ENCODE measurements at places on chromosomes 4 and X. TPM values are rescaled to one million over a fixed set of nuclear protein-coding genes. Genes with fewer than 3 reads are reported as not detected.

The LARP7 gene
- 34.9 TPM for total RNA-seq

The LNX1 gene
- 32.1 TPM for total RNA-seq

GRCh38 chr4:42965326-42965725 is 72.8 kb downstream of the GRXCR1 start:
- no peak for DNase-seq

- no peak for DNase-seq
Measured at GRCh38 chr4:123163501-123163900, 233.1 kb upstream of the SPRY1 start.

The MBTPS2 gene
- 11.9 TPM for total RNA-seq

The VEGFC gene
- 14.4 TPM for total RNA-seq

DNA sequence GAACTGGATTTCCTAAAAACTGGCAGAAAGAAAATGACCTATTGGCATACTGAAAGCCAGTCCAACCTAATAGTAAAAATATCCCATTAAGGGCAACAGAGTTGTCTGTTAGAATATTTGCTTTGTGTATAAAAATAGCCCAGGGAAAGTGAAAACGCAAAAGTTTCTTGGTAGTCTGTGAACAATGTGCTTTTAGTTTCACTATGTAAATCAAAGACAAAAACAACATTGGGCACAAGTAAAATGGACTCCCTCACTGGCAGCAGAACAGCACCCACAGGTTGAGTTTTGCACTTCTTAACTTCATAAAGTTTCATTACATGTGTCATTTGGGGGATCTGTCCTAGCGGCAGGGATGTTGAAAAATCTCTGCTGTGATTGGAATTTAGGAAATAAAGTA is 4.3 kb upstream of the FGG start:
- DNase-seq, result no peak

The PGAM4 gene
- not detected for total RNA-seq

The CABS1 gene
- not detected for total RNA-seq

DNA sequence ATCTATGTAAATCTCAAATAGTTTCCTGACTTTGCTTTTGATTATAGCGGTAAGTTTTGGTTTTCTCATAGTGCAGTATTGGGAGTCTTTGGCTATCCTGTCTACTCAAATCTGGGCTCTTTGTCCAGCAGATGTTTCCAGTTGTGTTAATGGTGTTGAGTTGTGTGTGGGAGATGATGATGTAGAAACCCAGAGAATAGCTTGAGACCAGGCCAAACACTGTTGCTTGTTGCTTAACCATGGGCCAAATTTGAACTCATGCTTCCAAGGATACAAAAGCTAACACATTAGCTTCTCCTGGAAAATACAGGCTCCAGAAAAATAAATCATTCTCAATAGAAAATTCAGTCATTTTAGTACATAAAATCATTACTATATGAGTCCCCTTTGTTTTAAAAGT is 82.6 kb upstream of the GYPA start:
- no peak for DNase-seq

- DNase-seq, result no peak
Measured at GRCh38 chrX:7420717-7421116, 272.8 kb upstream of the PUDP start.

DNA sequence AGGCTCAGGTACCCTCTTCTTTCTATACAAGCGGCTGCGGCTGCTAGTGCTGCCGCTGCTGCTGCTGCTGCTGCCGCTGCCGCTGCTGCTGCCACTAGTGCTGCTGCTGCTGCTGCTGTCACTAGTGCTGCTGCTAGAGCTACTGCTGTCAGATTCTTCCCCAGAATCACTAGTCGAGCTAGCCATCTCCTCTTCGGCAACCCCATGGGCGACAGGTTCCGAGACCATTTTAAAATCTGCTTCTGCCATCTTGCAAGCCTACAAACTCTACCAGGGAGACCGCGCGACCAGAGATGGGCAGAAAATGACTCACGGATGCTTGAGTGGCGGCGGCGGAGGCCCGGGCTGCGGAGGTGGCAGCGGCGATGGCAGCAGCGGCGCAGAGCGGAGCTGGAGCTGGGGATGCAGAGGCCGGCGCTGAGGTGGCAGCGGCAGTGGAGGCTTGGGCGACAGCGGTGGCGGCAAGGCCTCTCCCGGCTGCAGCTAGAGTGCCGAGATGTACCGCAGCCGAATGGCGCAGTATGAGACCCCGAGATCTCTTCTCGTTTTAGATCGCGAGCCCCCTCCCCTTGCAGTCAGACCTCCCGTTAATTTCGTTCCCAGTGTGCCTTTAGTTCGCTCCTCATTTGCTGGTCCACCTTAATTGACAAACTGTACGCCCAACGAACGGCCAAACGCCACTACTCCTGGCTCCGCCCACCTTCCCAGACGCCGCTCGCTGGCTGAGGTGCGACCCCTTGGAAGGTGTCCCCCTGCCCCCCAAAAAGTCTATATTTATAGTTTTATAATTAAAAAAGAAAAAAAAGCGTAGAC is at the start of gene NAP1L3:
Gene NAP1L3 (minus strand): TSS at position 523 of the 813 bp plus-strand sequence. CDS start 274 bp downstream, at position 249.
- DNase-seq, result peak; percentile 54

GRCh38 chr4:181504924-181505323 is 738.3 kb upstream of the TENM3 start:
- DNase-seq, result no peak

GRCh38 chr4:149993030-149993429 is 85.2 kb upstream of the DCLK2 start:
- DNase-seq, result no peak

The ALB gene
- total RNA-seq, result 83.2 TPM

The SPANXC gene
- not detected for total RNA-seq

The NXF2 gene
- not detected for total RNA-seq

The FABP2 gene
- total RNA-seq, result not detected

DNA sequence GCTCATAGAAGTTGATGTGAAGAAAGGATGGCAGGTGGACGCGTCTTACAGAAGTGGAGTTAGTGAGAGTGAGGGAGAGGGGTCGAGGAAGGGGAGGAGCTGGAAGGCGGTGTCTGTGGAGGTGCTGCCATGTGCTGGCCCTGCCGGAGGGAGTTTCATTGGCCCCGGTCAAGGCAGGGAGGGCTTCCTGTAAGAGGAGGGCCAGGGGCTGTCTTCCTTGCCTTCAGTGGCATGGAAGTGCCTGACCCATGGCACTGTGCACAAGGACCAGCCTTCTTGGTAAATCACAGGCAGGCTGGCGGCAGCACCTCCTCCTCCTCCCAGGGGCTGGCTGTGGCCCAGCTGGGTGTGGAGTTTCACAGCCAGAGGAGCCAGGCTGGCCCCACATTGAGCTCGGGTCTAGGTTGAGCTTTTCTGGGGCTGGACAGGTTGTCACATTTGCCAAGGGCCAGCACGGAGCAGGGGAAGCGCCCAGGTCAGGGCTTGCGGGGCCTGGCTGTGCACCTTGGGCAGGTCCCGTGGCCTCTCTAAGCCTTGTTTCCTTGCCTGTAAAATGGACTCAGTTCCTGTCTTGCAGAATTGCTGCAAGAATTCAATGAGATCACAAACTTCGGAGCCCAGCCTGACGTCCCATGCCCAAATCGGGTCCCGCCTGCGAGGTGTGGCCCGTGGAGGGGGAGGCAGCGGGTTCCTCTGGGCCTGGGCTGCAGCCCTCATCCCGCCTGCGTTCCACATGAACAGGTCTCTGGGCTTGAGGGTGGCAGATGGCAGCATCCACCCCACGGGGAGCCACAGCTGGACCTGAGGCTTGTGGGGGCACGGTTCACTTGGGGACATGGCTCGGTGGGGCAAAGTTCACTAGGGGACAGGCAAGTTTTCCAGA is 7.0 kb downstream of the HTRA3 start:
- no peak for DNase-seq

The NSG1 gene
- 1.6 TPM for total RNA-seq

The SCML2 gene
- total RNA-seq, result 0.92 TPM

The ZXDA gene
- total RNA-seq, result 8.4 TPM

DNA sequence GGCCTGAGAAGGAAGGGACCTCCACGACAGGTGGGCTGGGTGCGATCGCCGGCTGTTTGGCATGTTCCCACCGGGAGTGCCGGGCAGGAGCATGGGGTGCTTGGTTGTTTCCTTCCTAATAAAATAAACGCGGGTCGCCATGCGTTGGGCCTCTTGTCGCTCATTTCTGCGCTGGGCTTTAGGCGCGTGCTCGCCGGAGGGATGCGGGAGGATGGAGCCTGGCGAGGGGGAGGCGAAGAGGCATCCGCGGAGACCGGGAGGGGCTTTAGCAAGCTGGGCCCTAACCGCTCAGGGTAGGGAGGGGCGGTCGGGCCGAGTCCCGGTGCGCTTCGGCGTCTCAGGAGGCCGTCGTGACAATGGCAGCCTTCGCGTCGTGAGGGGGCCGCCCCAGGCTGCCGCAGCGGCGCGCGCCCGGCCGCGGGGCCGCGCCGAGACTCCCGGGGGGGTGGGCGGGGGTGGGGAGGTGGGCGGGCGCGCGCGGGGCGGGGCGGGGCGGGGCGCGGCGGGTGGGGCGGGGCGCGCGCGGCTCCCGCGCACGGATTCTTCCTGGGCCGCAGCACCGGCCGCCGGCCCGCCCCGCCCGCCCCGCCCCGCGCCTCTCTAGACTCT is 476 bp upstream of the GDI1 start:
- no peak for DNase-seq

DNA sequence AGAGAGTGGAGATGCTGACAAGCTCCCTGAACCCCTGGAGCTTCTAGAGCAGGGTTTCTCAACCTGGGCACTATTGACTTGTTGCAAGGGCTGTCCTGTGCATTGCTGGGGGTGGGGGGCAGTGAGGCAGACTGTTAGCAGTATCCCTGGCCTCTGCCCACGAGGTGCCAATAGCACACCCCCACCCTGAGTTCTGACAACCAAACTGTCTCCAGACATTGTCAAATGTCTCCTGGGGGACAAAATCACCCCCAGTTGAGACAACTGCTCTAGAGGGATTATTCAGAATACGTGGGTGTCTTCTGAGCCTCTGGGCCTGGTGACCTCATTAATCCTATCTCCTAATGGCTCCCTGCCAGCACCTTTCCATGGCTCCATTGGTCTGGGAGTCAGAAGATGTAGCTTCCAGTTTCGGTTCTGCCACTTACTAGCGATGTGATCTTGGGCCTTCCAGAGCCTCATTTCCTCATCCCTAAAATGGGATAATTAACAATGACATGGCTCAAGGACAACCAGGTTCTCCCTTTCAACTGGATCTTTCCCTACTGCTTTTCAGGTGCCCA is 17.6 kb upstream of the PJA1 start:
- DNase-seq, result no peak
